Stimulated activated naive B cell treated with anti-CD40 and anti-IgM and Interleukin-4, amounts not matched to agents 10 μg/mL and 1 μg/mL and 100 μg/mL, for 72 hours (primary cell): ENCODE measurements at places on chromosomes 13 and 19.
A peak's percentile ranks its signal among the peaks of the same experiment; 100 is the strongest.

DNA sequence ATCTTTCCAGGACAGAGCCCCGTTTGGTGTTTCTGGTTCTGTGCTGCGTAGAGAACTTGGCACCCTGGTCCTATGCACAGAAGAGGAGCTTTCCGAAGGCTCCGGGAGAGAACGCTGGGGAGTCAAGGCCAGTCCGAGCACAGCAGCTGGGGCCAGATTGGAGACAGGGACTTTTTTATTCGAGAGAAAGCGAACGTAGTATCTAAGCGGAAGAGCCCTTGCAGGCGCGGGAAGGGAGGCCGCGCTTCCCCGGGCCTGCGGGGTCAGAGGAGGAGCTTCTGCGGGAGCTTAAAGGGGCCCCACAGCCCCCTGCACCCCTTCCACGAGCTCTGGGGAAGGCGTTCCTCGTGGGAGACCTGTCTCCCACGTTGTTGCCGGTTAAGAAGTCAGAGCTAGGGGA is 48.6 kb upstream of the ARHGEF7 start:
- DNase-seq: no peak

DNA sequence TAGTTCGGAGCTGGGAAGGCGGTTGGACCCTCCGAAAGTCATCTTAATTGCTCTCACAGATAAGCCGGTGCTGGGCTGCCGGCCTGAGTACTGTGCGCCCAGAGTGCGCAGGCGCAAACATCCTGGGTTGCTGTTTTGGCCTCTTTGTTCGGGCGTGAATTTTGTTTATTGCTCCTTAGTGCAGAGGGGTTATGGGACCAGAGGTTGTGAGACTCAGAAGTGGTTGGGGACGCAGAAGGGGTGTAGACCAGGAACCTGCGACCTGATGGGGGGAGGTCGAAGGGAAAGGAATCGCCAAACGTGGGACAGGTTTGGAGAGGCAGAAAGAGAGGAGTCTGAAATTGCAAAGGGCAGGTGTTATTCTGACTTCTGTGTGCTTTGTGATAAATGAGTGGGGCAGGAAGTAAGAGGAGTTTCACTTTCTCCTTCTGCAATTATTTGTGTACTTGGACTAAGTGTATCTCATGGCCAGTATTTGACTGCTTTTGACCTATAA is 607 bp upstream of the ZNF566 start:
- DNase-seq: peak; percentile 82

GRCh38 chr13:78192716-78193115 is 274.1 kb upstream of the EDNRB start:
- DNase-seq: no peak

GRCh38 chr19:13181747-13182388 is 31.7 kb downstream of the IER2 start:
- DNase-seq: peak; percentile 30

DNA sequence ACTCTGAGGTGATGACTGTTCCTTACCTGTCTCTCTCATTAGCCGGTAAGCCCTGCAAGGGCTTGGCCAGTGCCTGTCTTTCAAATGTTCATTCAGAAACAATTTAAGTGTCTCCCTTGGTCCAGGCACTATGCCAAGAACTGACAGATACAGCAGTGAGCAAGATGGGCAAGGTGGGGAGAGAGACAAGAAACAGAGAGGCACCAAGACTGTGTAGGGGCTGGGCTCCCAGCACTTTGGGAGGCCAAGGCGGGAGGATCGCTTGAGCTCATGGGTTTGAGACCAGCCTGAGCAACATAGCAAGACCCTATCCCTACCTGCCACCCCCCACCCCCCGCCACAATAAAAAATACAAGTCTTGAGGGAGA is 1.3 kb upstream of the CCNE1 start:
- no peak for DNase-seq

GRCh38 chr19:49106648-49107135 is 7.5 kb upstream of the LIN7B start:
- DNase-seq: peak; percentile 42

GRCh38 chr19:1082165-1082927 is 12.8 kb downstream of the POLR2E start:
- peak; percentile 30 for DNase-seq

GRCh38 chr19:52566121-52566520 is 4.0 kb upstream of the ZNF701 start:
- no peak for DNase-seq

GRCh38 chr19:3268326-3268725 is 43.9 kb downstream of the CELF5 start:
- DNase-seq: no peak

DNA sequence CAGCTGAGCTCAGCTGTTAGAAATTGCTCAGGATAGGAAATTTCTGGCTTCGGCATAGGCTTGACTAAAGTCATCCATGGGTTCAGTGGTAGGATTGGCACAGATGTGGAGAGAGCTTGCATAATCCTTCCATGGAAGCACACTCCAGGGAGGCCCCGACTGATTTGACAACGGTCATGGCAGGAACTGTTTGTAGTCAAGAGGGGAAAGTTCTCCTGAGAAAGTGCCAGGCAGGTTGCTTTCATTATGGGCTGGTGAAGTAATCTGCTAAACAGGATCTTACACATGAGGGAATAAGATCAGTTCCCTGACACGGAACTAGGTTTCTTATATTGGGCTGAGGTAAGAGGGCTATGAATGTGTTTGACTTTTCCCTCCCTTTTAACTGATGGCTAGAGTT is 120.1 kb downstream of the RGCC start:
- no peak for DNase-seq

DNA sequence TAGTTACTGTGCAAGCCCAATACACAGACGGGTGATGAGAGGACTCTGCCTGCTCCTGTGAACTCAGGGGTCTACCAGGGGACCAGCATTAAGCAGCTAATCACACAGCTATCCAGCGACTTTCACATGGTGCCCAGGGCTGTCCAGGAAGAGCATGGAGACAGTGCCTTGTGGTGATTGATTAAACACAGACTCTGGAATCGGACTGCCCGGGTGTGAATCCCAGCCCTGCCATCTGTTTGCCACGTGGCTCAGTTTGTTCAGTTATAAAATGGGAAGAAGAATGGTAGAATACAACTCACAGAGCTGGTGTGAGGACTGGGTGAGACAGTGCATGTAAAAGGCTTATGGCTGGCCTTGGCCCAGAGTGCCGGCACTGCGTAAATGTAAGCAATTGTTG is 42.1 kb upstream of the NPAS1 start:
- DNase-seq: no peak

DNA sequence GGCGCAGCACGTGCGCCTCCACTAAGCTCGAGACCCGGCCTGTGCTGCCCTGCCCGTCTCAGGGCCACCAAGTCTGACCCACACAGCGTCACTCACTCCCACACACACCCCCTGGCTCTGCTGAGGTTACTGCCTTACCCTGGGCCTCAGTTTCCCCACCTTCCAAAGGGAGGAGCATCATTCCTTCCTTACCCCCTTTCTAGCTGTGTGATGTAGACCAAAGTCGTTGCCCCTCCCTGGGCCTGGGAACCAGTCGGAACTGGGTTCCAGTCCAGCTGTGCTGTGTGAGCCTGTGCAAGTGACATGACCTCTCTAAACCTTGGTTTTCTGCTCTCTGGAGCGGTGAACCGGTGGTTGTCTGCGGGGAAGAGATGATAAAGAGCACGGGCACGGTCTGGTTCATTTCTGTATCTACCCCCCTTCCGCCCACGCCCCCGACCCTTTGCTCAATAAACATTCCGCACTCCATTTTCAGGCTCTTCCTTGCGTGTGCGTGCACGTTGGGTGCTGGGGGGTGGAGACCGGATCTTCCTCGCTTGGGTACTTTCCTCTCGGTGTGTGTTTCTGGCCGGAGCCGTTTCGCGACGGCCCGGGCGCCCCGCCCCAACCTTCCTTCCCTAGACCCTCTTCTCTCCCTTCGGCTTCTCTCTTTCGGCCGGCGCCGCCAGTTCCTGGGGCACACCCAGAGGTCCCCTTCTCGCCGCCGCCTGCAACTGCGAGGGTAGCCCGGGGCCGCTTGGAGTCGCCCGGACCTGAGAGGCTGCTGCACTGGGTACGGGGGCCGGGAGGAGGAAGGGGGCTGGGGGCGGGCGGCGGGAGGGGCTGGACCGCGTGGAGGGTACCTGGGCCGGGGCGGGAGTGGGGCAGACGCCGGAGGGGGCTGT is at the start of gene ZNF581:
ZNF581 (plus strand) TSS at position 647 of the 884 bp plus-strand sequence. CDS start 923 bp downstream, outside the sequence.
- peak; percentile 87 for DNase-seq
